HS-5 (cell line): ENCODE measurements at places on chromosomes 12 and 14.

GRCh38 chr14:71739273-71739990 lies 192.8 kb upstream of the RGS6 start:
- DNase-seq = no peak

GRCh38 chr14:57736391-57736790 lies 129.5 kb downstream of the SLC35F4 start:
- DNase-seq = no peak

- DNase-seq = no peak
Measured at GRCh38 chr14:105473033-105473676, 1.5 kb upstream of the CRIP2 start.

- no peak for DNase-seq
Measured at GRCh38 chr12:94873734-94874517, 129.6 kb downstream of the NDUFA12 start.

DNA sequence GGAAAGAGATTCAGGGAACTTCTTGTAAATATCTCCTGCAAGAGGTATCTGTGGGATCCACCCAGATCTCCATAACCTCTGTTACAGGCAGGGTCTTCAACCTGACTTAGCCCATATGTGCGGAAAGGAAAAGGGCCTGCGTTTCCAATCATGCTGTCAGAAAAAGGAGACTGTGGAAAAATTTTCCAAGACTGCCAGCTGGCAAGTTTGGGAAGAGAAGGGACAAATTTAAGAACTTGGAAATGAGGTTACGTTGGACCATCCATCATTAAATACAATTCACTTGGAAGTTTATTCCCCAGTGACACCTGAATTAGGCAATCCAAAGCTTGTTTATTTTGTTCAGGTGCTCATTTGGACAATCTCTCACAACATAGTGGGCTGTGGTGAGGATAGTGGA lies 13.9 kb downstream of the PTHLH start:
- no peak for DNase-seq

DNA sequence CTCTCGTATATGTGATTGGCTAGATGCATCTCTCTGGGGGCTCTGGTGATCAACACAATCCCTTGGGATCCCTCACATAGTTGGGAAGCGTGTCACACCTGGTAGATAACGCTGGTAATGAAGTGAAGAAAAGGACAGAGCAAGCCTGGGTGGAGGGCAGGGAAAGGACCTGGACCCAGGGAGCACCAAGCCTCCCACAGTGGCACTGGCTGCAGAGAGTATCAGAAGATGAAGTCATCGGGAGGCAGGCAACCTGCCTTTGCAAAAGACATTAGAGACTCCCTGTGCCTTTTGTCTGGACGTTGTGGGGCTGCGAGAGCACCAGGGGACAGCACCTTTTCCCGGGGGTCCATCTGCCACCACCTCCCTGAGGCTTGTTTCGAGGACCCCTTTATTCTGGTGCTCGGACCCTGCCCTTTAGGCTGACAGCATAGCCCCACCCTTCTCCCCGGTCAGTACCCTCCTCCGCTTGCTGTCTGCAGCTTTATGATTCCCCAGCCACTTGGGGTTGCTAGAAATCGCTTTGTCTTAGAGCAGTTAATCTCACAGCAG lies 116.4 kb downstream of the EML1 start:
- no peak for DNase-seq

GRCh38 chr12:80442426-80443222 lies 1.4 kb upstream of the PTPRQ start:
- DNase-seq = no peak

DNA sequence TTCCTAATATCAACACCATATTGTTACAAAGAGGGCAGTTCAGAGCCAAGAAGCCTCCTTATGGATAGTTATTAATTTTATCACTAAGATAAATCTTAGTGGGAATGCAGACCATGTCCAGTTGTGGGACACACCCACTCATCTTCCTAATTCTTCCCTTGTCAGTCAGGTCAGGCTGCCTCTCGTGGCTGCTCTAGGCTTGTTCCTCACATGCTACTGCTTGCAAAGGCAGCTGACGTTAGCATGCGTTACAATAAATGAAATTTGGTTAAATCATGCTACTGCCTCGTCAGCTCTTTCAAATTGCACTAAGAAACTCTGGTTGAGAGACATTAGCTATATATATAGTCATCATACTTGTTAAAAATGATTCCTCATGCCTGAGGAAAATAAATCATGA lies 108.4 kb downstream of the CAND1 start:
- no peak for DNase-seq

DNA sequence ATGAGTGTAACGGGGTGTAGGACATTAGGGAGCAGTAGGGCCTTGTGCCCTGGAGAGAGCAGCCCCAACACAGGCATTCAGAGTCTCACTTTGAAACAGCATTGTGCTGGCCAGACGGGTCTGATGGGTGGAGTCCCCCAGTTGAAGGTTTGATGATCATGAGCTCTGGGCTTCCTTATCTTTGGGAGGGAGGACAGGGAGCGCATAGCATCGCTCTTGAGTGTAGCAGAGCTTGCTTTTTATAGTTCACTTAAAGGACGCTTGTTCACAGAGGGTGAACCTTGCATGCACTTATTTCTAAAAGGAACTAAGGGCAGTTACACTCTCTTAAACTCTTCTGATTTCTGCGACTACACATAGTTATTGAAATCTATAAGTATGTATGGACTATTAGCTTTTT lies 10.6 kb downstream of the KCNK13 start:
- no peak for DNase-seq

DNA sequence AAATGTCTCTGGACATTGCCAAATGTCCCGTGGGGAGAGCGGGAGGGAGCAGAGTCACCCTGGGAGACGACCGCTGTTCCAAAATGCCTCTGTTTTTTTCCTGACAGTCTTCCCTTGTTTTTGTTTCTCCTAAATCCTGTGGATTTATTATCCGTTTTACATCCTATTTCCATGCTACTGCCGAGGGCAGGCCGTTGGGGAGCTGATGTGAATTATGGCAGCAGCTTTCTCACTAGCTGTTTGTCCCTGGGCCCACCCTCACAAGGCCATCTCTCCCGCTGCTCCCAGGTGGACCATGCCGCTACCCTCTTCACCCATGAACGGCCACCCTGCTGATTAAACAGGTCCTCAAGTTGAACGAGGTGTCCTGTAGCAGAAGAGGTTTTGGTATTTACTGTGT lies 55.2 kb downstream of the FBXL14 start:
- DNase-seq = no peak

DNA sequence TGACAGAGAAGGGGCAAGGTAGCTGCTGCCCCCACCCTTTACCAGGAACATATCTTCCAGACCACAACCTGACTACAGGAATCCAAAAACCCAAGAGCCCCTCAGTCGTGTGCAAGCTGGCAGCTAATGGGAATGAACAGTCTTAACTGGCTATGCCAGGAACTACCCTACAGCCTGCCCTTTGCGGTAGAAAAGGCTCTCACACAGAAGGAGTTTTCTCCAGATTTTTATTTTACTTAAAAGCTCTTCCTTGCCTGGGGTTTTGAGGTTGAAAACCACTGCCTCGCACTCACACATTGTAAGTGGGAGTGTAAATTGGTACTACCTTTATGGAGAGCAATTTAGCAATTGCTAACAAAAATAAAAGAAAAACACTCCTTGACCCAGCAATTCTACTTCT lies 28.3 kb downstream of the PITPNM2 start:
- DNase-seq = no peak

- DNase-seq = no peak
Measured at GRCh38 chr14:22737052-22737451, 29.4 kb upstream of the OXA1L start.

DNA sequence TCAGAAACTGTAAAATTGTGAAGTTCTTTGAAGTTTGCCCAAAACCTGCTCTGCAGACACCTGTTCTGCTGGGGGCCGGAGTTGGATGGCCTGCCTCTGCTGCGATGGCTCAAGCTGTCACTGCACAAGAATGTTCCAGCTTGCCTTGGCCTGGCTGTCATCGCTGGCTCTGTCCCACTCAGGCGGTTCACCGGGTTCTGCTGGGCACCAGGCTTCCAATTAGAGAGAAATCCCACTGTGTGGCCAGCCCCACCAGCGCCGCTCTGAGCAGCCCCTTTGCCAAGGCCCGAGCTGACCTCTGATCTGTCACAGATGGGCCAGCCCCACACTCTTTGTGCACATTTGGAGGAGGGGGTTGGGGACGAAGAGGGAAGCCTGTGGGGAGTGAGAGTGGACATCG lies 71.7 kb upstream of the GPATCH2L start:
- no peak for DNase-seq

DNA sequence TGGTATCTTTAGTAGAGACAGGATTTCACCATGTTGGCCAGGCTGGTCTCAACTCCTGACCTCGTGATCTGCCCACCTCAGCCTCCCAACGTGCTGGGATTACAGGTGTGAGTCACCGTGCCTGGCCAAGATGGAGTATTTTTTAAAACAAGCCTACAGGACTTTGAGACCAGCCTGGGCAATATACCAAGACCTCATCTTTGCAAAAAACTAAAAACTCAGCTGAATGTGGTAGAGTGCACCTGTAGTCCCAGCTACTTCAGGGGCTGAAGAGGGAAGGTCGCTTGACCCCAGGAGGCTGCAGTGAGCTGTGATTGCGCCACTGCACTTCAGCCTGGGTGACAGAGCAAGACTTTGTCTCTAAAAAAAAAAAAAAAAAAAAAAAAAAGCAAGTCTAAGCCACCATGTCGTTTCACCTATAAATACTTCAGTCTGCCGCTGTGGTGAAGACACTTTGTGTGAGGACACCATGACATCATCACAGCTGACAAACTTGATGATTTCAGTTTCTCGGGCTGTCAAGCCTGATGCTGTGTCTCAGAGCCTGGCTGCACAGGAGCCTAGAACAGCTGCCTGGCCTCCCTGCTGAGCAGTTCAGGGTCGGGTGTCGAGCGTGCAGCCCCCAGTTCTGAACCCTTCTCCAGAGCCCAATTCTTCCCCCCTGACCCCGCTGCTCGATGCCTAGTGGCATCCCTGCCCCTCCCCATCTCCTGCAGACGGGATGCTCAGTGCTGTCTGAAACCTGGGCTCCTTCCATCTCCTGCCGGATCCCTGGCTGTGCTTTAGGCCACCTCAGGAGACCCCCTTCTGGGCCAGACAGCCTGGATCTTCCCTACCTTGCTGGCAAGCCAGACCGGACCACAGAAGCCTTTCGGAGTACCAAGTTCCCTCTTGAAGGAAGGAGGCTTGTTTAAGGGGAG lies 119.2 kb upstream of the EVL start:
- DNase-seq = no peak

DNA sequence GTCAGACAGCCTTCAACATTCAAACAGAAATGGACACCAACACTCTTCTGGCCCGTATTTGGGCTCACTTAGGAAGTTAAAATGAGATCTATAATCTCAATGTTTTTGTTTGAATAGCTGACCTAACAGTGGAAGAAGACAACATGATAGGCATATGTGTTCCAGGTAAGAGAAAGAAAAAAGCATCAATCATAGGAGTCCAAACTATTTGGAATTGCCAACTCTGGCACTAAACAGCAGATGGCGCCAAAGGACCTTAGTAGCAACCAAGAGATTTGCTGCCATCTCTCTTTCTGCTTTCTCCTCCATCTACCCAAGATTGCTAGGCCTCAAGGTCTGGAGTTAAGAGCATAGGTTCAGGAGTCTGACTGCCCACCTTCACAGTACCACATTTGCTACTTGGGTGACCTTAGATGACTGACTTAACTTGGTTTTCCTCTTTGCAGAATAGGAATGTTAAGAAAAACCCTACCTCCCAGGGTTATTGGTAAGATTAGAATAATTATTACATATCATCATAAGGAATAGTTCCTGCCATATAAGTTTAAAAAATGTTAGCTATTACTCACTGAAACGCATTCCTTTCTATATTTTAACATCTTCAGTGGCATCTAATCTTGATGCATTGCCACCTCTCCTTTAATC lies 30.2 kb downstream of the PEX5 start:
- peak; percentile 43 for DNase-seq

DNA sequence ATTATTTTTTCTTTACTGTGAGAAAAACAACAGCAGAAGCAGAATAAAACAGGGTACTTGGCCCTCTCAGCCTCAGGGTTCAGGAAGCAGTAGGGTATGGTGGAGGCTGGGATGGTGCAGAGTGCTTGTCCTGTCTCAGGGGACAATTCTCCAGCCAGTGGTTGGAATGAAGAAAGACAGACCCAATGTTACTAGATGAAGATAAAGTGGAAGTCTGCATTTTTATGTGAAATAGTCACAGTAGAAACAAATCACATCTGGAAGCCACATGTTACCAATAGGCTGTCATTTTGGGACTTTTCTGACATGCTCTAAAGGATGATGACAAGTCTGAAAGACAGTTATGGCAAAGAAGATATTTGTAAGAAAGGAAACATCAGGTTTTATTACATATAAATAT lies 32.3 kb downstream of the PROX2 start:
- peak; percentile 60 for DNase-seq

GRCh38 chr14:92532490-92533163 lies 19.0 kb downstream of the RIN3 start:
- DNase-seq = no peak

- DNase-seq = no peak
Measured at GRCh38 chr12:32402170-32402569, 2.8 kb downstream of the FGD4 start.

DNA sequence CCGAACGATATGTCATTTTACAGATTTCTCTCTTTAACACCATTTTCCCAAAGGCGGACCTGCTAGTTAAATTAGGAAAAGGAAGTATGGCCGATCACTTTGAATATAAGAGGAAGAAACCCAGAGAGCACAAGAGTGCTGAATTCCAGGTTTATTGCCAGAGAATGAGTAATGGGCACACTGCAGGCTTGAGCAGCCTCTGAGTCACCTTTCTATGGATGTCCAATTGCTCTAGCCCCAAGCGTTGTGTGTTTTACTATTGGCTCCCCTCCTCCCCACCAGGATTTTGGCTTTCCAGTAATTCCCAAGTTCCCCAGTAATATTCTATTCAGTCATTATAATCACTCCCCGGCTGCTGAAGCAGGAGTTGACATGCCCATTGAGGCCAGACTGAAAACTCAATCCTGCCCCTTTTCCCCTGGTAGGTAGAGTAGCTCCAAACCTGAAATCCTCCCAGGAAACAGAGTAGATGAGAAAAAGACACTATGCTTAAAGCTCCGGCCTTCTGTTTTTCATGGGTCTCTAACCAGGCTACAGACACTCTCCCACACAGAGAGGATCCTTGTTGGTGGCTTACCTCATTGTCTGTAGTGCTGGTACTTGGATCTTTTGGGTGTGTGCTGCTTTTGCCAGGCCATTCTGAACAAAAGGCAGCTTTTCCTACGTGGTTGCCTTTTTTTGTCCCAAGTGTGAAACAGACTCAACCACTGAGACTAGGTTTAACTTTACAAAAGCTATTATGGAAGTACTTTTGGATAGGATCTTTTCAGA lies 704.3 kb upstream of the FLRT2 start:
- peak; percentile 31 for DNase-seq
